ENCODE measurements at places on chromosomes 3 and 15.

DNA sequence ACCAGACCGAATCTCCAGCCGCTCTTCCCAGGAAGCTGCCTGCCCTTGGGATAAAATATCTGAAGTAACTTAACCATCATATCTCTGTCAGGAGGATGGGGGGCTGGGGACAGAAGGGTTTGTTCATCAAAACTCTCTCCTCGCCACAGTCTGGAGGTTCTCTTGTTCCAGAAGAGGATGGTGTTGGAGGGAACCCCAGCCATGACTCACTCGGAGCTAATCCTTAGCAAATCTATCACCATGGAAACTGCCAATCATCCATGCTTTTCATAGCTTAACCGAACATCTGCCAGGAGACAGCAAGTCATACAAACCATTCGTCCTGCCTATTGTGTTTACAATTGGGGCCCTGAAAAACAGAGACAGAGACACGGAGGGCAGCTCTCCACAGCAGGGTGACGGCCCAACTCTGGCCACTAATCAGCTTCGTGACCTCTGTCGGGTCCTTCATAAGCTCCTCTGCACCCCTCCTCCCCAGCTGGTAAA, 73.8 kb upstream of the HEG1 start:
- DNase-seq: no peak

GRCh38 chr15:34109797-34110663, 8.1 kb downstream of the PGBD4 start:
- DNase-seq: peak; percentile 50

DNA sequence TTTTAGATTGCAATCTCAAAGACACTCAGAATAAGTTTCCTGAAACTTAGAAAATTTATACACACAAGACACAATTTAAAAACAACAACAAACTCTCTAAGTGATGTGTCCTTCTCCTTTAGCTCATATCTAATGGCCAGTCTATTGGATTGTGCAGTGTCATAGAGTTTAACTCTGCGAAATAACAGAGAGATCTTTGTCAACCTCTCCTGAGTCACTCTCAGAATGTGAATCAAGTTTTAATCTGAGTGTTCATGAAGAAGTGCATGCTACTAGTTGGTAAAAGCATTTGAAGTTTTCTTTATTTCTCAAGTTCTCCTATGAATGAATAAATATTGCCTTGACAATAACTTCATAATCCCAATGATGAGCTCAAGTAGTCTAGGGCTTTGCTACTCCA, 284.5 kb upstream of the DNAJC19 start:
- no peak for DNase-seq

DNA sequence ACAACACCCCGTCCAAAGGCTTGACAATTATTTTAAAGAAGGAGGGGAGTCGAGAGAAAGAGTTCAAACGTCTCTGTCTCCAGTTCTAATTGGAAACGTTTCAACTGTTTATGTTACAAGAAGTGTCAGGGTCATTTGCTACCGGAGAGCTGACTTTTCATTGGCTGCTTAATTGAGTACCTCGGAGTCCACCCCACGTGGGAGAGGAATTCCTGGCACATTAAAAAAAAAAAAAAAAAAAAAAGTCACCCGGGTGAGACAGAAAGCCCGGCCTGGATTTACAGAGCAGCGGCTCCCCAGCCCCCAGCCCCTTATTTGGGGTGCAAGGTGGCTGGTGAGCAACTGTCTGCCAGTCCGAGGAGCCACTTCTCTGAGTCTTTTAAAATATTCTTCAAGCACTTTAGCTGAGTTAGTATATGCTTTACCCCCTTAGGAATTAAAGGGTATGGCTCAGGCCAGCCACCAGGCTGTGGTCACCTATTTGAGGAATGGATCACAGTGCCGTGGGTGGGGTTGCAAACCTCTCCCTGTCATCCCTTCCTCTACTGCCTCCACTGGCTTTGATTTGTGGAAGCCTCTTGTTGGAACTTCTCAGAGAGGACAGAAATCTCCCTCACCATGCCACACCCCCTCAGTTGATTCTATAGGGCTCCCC, 3.9 kb upstream of the TLE3 start:
- DNase-seq: no peak

DNA sequence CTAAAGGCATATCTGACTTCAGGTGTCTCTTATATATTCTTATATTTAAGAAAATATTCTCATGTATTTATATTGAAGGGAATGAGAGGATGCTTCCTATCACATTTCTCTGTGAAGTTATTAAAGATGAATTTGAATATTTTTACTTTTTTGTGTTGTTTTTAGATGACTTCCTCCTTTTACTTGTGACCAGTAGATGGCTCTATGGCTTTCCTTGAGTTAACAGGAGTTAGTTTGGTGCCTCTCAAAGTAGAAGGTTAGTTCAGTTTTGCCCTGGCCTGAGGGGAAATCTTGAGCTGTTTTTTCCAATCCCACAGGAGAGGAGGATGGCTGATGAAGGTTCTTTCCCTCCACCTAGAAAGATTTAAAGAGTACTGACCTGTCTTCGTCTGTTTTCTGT, 80.7 kb downstream of the SQOR start:
- DNase-seq: no peak

DNA sequence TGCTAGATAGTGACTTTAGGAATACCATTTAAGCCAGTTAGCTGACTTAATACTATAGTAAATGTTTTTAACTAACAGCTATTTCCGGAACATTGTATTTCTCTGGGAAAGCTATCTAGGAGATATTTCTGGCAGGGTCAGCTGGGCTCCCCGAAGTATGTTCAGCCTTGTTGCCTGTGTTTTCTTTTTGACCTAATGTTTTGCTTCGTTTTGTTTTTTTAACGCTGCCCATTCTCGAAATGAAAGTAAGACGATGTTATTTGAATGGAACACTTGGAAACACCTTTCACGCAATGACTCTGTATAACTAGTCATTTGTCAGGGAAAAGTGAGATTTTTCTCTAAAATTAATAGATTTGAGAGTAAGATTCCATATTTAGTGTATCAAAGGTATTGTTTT, 702.9 kb upstream of the NAALADL2 start:
- DNase-seq: no peak

DNA sequence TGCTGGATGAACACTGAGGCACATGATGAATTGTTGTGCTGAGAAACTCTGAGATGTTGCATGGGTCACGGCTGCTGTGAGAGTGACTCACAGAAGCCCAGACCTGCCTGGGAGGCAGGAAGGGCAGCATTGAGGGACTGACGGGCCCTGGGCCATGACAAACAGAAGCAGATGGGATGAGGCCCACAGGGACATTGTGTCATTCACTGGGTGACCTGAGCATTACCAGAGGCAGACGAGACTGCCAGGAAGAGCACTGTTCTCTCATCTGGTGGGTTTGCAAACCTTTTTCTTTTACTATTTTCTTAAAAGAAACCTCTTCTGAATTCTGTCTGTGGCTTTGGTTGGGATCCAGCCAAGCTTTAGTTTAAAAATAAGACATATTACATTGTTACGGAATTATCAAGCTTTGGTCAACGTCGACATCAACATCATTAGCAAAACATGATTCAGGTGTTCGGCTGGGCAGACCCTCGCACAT, 67.8 kb downstream of the BDH1 start:
- DNase-seq: no peak

DNA sequence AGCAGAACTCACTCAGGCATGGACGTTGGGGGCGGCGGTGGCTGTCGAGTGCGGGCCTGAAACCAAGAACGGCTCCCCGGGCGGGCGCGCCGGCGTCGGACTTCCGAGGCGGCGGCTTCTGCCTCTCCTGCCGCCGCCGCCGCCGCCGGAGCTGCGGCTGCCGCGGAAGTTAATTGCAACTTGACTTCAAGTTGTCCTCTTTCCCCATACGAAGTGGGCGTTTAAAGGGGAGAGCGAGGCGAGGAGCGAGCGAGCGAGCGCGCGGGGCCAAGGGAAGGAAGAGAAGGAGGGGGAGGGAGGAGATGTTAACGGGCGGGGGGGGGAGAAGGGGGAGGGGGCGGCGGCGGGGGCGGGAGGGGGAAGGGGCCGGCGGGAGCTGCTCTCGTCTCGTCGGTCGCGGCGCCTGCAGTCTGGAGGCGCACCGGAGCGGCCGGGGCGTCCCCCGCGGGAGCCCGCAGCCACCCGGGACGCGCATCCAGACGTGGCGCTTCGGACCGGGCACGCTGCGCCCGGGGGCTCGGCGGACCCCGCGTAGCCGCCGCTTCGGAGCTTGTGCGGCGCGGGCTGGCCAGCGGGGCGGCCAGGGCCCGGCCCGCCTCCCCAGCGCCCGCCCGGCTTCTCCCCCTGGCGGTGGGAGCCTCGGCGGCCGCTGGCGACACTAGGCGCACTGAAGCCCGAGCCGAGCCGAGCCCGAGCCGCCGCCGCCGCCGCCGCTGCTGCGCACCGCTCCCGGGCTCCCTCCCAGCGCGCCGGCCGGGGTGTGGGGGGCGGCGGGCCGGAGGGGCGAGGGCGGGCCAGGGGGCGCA, 19.7 kb upstream of the SATB1 start:
- DNase-seq: peak; percentile 77
